ENCODE measurements at places on chromosomes 3 and 15. TPM values are rescaled to one million over a fixed set of nuclear protein-coding genes. Genes with fewer than 3 reads are reported as not detected.
A peak's percentile ranks its signal among the peaks of the same experiment; 100 is the strongest.

DNA sequence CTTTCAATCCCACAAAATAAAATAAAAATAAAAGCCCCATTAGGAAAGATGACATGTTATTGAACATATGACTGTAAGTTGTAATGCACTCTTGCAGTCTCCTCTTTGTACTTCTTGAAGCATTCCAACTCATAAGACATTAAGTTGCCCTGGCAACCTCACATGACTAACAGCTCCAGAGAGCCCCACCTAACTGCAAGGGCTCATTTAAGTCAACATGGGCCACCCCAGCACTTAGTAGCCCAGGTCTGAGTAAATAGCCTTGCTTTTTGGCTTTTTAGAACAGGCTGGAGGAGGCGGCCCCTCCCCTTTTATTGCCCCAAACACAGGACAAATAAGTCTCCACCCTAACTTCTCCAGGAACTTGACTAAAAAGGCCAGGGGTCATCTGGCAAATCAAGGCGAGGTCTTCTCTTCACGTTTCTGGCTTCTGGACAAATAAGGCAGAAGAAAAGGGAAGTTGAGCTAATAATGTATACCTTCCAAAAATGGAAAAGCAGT, 135.1 kb downstream of the TMCO5A start:
- peak; percentile 34 for DNase-seq
- H3K36me3 ChIP-seq: no peaks in the 10 kb centered on the region
- H3K27ac ChIP-seq: no peak overlapping the region
- H3K4me3 ChIP-seq: no peak overlapping the region
- H3K27me3 ChIP-seq: no peaks in the 10 kb centered on the region

DNA sequence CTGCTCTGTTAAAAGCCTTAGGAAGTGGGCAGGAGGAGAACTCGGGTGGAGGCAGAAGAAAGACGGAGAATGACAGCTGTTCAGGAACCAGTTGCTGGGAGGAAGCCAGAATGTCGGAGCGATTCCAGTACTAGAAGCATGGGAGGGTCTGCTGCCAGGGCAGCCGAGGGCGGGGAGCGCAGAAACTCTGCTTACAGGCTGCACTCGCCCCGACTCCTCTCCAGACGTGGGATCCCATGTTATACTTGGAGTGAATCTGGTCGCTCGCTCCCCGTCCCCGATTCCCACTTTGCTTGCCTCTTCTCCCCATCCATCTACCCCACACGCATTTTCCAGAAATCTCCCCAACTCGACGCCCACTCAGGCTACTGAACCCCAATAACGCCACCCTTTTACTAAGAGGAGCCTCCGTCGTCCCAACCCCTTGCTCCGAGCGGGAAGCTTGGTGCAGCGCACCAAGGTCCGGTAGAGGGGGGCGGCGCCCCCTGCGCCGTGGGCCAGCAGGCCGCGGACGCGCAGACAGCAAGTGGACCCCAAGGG, 665 bp downstream of the GATM start:
- peaks cover 4% of the 10 kb centered on the region for H3K4me1 ChIP-seq
- H3K4me3 ChIP-seq: peak overlapping the region; percentile 78
- no peaks in the 10 kb centered on the region for H3K36me3 ChIP-seq
- DNase-seq: peak; percentile 44

- H3K4me3 ChIP-seq: no peak overlapping the region
- no peaks in the 10 kb centered on the region for H3K36me3 ChIP-seq
- no peaks in the 10 kb centered on the region for H3K4me1 ChIP-seq
Measured at GRCh38 chr3:196599734-196600128, 31.3 kb downstream of the FBXO45 start.

GRCh38 chr15:27679731-27680471, 419.2 kb downstream of the OCA2 start:
- H3K4me1 ChIP-seq: no peaks in the 10 kb centered on the region
- DNase-seq: no peak
- H3K36me3 ChIP-seq: no peaks in the 10 kb centered on the region
- H3K4me3 ChIP-seq: no peak overlapping the region
- H3K27ac ChIP-seq: no peak overlapping the region

- H3K4me1 ChIP-seq: no peaks in the 10 kb centered on the region
- no peak overlapping the region for H3K4me3 ChIP-seq
- no peaks in the 10 kb centered on the region for H3K36me3 ChIP-seq
- H3K27me3 ChIP-seq: no peaks in the 10 kb centered on the region
- H3K27ac ChIP-seq: no peak overlapping the region
Measured at GRCh38 chr3:77304700-77305021, 264.8 kb downstream of the ROBO2 start.

DNA sequence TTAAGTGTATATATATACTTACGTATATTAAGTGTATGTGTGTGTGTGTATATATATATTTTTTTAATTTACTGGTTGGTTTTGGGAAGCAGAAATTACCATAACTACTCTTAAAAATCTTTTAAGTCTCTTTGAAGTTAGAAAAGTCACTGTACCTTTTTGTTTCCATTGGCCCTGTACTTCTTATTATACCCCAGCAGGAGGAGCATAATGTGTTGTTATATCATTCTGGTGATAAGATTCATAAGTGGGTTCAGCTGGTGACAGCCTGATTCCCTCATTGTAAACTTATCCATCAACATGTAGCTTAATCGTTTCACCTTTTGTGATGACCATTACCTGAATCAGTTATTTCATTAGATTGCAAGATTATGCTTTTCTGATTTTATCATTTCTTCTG, 30.8 kb downstream of the MLH1 start:
- H3K4me3 ChIP-seq: no peak overlapping the region
- no peaks in the 10 kb centered on the region for H3K36me3 ChIP-seq
- H3K27ac ChIP-seq: no peak overlapping the region
- H3K4me1 ChIP-seq: peaks cover 11% of the 10 kb centered on the region
- no peaks in the 10 kb centered on the region for H3K27me3 ChIP-seq

- no peak overlapping the region for H3K27ac ChIP-seq
- no peaks in the 10 kb centered on the region for H3K36me3 ChIP-seq
- no peaks in the 10 kb centered on the region for H3K4me1 ChIP-seq
- H3K4me3 ChIP-seq: no peak overlapping the region
- no peak for DNase-seq
- H3K27me3 ChIP-seq: no peaks in the 10 kb centered on the region
Measured at GRCh38 chr3:60650171-60650570, 601.1 kb downstream of the FHIT start.

DNA sequence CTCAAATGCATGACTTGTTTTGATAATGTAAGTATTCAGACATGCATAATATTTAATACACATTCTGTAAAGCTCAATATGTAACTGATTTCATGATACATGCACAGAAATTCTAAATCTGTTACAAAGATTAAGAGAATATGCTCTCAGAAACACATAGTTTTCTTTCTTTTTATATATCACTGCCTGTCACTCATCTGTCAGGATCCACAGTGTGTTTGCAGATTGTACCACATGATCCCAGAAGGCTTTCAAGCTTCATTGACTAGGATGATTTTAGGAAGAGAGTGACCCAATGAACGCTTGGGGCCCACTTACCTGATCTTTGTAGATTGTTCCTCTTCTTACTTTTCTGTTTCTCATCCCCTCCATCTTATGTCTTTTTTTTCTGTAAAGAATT, 261.9 kb downstream of the CACNA2D3 start:
- no peaks in the 10 kb centered on the region for H3K4me1 ChIP-seq
- no peaks in the 10 kb centered on the region for H3K27me3 ChIP-seq
- no peak overlapping the region for H3K27ac ChIP-seq
- DNase-seq: no peak
- no peaks in the 10 kb centered on the region for H3K36me3 ChIP-seq

- no peaks in the 10 kb centered on the region for H3K36me3 ChIP-seq
- H3K27me3 ChIP-seq: no peaks in the 10 kb centered on the region
- no peak overlapping the region for H3K4me3 ChIP-seq
- H3K4me1 ChIP-seq: no peaks in the 10 kb centered on the region
Measured at GRCh38 chr15:33168444-33168843, 26.1 kb downstream of the FMN1 start.

The USF3 gene
- polyA plus RNA-seq: 8.6 TPM

The B3GNT5 gene
- polyA plus RNA-seq: 18.3 TPM

The ACAD11 gene
- polyA plus RNA-seq: 26.1 TPM

The FURIN gene
- 21.5 TPM for polyA plus RNA-seq

Data from testis (tissue), 5 donors.